ENCODE measurements at places on chromosomes 7 and 10.
A peak's percentile ranks its signal among the peaks of the same experiment; 100 is the strongest.

- DNase-seq, result no peak
Observed at GRCh38 chr7:36025190-36025589, 127.9 kb upstream of the EEPD1 start.

GRCh38 chr7:104252409-104253134 lies 44.8 kb upstream of the ORC5 start:
- DNase-seq, result no peak

GRCh38 chr10:68428396-68429104 lies 21.5 kb upstream of the RUFY2 start:
- no peak for DNase-seq

- DNase-seq, result no peak
Observed at GRCh38 chr10:44662051-44662450, 249.1 kb upstream of the TMEM72 start.

DNA sequence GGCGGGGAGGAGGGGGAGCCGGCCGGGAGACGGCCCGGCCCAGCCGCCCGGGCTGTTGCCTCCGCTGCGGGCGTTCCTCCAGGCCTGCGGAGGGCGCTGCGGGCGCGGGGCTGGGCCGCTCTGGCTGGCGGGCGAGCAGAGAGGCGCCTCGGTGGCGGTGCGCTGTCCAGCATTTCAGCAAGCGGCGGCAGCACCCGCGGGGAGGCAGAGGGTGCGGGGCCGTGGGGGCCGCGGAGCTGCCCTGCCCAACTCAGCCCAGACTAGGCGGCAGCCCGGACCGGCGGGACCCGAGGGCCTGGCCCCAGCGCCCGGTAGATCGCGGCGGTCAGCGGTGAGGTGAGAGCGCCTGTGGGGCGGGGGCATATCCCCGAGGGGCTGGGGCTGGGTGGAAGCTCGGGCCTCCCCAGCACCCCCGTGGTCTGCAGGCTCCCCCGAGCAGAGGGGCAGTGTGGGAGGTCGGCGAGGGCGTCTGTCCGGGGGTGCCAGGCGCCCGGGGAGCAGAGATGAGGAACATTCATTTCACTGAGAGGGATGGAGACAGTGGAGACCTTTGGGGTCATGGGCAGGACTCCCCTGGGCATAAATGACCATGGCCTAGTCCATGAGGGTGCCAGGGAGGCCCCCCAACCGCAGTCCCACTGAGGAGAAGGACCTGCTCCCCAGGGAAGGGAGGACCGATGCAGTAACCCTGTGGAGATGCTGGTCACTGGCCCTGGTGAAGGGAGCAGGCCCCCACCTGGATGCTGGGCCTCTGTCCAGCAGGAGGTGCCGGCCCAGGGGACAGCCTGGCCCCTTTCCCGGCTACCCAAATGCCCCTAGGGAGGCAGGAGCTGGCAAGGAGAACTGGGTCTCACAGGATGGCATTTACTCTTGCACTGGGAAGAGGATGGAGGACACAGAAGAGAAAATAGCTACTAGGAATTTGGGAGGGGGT lies at the start of gene SRRM3:
SRRM3 (plus strand) TSS at position 165 of the 934 bp plus-strand sequence. CDS start 33,171 bp downstream, outside the sequence.
- DNase-seq, result no peak

DNA sequence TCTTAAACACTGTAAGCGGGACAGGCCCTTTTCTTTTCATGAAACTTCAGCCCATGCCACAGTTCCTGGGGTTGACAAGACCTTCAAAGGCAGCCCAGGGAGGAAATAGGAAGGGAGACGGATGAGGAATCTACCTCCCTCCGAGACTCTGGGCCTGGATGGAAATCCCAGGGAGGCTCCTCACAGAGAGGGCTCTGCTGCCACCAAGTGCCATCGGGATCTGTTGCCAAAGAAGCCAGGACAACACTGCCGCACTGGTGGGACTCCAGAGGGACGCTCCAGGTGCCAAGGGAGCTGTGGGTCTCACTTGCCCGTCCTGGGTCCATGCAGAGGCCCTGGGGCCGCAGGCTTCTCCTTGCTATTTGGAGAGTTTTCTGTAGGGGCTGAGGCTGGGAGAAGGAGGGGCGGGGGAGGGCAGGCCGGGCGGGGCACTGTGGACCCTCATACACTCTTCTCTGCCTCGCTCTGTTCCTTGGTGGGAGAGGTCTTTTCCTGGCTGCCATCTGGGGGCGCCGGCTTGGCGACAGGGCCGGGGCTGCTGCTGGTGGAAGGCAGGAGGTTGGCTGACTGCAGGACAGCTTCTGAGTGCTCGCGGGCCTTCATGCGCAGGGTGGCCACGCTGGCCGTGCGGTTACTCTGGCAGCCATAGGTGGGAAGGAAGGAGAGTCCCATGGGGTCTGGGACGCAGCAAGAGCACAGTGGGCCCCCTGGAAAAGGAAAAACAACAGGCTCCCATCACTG lies 30.0 kb downstream of the DRGX start:
- no peak for DNase-seq

GRCh38 chr7:50664461-50664922 lies 99.3 kb upstream of the DDC start:
- no peak for DNase-seq

DNA sequence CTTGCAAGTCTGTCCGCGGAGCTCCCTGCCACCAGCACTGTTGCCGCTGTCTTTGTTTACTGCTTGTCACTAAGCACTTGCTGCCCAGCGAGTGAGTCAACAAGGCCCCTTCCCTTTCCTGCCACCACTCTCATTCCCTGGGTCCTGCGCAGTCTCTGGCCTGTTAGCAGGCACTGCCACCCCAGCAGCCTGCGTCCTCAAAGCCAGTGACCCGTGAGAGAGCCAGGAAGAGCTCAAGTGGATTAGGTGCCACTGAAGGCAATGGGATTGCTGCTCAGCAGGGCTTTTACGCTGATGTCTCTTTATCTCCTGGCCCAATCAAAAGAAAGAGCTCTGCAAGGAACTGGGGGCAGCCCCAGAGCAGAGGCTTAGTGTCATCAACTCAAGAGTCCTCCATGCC lies at the start of gene FRMPD2:
FRMPD2 (minus strand) TSS at position 61 of the 400 bp plus-strand sequence. CDS start 129 bp downstream, outside the sequence.
- no peak for DNase-seq

DNA sequence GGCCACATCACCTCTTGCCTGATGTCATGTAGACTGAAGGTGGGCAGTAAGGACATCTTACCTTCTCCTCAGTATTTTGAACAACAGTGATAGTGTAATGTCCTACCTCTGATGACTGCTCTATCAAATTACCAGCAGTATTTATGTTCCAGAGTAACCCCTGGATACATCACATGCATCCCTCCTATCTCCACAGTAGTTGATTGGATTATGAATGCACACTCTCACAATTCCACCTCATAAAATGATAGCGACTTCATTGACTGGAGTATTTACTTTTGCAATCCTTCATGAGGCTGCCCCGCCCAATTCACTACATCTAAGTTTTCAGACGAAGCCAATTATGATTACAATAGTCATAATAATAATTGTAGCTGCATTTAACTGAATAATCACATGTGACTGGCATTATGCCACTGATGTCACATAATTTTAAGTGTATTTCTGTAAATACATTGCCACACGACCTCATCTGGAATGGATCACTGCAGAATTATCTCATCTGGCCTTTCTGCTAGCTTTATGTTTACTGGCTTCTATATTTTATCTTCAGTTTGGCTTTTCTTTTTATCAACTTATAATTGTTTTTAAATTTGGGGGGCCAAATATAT lies 268.9 kb downstream of the SLC25A13 start:
- DNase-seq, result no peak

- DNase-seq, result no peak
Observed at GRCh38 chr10:86122646-86123045, 243.9 kb downstream of the GRID1 start.

DNA sequence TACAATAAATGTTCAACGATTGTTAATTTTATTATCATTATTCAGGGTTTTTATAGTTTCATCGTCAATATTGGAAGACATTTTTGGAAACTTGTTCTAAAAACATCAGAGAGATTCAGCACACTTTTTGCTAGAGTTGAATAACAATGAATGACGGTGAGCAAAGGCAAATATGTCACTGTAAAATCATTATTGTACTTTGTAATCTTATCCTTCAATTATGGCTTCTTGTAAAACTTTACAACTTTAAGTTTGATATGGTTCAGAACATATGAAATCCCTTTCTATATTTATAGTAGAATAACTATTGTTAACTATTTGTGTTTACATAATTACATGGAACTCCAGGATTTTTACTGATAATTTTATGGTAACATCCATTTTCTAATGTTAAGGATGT lies 167.8 kb upstream of the SEMA3A start:
- no peak for DNase-seq

DNA sequence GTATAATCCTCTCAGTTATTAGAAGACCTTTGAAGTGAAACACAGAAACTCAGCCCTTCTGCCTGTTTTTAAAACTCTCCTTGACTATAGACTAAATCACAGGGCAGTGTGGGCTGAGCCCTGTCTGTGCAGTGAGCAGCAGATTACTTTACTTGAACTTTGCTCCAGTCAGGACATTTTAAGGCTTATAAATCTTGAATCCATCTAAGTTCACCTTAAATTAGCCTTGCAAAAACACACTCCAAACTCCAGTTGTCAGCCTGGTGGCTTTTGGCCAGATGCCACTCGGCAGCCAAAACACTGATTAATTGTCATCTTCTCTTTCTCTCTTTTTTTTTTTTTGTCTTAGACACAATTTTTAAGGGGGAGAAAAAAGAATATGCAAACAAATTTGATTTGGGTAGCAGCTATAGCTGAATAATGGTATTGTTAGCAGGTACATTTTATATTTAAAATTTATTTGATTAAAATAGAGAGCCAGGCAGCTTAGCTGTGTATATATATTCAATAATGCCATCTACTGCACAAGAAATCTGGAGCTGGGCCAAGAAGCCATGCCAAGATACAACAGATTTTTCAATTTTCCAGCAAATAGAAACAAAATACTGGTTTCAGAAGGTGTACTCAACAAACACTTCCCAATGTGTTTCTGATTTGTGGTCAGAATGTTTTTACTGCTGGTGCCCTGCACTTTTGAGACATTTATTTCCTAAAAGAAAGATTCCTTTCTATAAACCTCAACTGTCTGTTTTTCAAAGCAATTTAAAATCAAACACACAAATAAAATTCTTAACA lies 247.7 kb downstream of the TFEC start:
- peak; percentile 30 for DNase-seq

DNA sequence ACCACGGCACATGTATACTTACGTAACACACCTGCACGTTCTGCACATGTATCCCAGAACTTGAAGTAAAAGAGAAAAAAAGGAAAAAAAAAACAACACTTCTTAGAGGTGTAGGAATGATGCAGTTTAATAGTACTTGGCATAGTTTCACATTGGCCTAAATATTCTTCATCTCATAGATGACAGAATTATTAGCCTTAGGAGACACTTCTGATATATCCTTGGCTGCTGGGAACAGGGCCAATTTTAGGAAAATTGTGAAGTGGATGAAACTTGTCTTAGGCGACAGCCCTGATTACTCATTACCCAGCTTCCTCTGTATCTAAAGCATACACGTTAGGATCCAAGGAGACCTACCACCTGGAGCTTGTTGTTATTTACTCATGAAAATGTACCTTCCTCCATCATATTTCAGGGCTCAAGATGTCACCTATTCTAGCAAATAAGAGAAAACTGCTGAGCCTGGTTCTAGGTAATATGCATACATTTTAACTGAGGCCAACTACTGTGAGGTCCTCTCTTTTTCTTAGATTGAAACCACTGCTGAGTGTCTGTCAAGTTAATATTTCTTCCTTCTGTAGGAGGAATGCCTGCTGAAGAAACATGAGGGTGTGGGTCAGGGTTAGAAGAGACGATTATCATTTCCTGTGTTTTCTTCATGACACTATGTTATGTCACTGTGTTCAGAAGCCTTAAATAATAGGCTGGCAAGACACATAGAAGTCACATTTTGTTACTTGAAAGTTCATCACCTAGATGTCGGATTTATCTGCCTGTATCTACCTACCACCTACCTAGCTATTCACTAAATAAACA lies 44.3 kb downstream of the CPED1 start:
- no peak for DNase-seq

- no peak for DNase-seq
Observed at GRCh38 chr7:25926891-25927625, 224.9 kb upstream of the NFE2L3 start.

- no peak for DNase-seq
Observed at GRCh38 chr10:14601872-14602725, 172.6 kb downstream of the FAM107B start.

GRCh38 chr10:88311264-88311663 lies 271.9 kb downstream of the RNLS start:
- no peak for DNase-seq

- DNase-seq, result peak; percentile 72
Observed at GRCh38 chr10:62373995-62374861, at the start of gene ZNF365. ZNF365 (plus strand) TSS chr10:62374369; CDS start chr10:62376194, 1,825 bp downstream.

All from pons (tissue), 1 donor.